ENCODE measurements at places on chromosomes 12 and 14.

GRCh38 chr12:14923944-14924343 is 14.4 kb downstream of the ERP27 start:
- no peak for DNase-seq

GRCh38 chr12:7352661-7353060 is 48.8 kb downstream of the ACSM4 start:
- no peak for DNase-seq

GRCh38 chr14:51121096-51121495 is 26.2 kb upstream of the TRIM9 start:
- DNase-seq = no peak

DNA sequence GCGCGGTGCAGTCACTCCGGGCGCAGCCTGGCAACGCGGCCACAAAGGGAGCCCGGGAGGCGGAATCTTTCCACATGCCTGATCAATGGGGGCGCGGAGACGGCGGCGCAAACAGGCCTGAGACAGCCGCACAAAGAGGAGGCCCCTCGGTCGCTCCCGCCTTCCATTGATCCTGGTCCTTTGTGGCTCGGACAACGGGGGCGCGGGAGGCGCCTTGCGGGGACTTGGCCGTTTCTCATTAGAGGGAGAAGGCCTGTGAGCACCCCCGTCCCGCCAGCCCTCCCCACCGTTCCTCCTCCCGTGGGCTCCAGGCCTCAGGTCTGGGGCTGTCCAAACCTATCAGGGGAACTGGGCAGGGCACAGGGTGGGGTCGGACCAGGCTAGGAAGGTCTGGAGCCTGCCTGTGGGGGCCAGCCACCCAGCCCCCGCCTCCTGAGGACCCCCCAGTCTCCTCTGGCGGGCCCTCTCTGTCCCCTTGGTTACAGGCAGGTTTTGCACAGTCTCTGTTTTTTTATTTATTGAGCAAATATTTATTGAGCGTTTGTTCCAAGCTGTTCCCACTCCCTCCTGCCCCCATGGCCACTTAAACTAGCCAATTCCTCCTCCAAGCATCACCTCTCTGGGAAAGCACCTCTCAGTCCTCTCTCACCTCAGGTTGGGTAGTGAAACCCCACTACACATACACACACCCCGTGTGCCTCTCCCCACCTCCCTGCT is 29.0 kb upstream of the MSI1 start:
- no peak for DNase-seq
